ENCODE measurements at places on chromosomes 5 and 9.

GRCh38 chr9:114370968-114371320 is 16.8 kb downstream of the AKNA start:
- DNase-seq = no peak

DNA sequence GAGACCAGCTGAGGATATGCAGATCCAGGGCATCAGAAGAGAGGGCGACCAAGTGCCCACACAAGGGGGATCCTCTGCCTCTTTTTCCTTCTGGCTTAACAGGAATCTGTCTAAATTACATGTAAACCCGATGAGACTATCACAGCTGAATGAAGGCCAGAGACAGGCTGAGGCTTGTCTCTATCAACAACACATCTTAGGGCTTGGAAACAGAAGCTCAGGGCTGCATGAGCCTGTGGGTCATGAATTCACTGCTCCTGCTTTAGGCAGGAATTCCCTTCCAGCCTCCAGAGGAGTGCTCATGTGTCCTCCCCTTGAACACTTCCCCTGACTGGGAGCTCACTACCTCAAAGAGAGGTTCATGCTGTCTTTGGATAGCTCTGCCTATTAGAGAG is 106.1 kb upstream of the PHYKPL start:
- no peak for DNase-seq

- no peak for DNase-seq
These were observed 25.6 kb downstream of the RRAGA start for GRCh38 chr9:19074836-19075235.

DNA sequence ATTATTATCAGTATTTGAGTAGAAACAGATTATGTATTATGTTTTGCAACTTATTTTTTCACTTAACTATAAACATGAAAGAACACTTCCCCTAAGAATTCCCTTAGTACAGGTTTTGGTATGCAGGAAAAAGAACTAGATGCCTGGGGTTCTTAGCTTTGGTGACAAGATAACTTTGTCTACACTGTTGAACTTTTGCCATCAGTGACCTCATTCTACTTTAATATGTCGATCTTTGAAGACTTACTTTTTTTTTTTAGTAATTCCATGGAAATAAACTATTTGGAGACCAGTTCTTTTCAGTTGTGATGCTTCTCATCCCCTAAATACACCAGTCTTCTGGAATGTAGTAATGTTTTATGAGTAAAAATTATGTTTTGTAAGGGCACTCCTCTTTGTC is 34.3 kb downstream of the ZNF462 start:
- no peak for DNase-seq

DNA sequence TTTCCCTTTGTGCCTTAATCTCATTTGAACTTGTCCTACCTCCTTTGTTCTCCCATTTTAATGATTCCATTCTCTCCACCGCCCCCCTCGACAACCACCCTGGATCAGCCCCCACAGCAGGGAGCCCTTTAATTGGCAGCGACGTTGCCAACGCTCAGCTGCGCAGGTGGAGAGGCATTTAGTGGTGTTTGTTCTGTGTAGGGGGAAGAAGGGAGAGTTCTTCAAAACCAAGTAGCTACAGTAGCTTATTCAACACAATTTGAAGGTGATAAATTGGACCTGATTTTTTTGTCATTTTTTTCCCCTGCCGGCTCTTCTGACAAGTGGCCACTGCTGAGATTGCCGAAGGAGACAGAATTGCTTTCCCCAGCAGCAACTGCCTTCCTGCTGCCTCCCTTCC is 499.1 kb downstream of the CDK5RAP2 start:
- no peak for DNase-seq

DNA sequence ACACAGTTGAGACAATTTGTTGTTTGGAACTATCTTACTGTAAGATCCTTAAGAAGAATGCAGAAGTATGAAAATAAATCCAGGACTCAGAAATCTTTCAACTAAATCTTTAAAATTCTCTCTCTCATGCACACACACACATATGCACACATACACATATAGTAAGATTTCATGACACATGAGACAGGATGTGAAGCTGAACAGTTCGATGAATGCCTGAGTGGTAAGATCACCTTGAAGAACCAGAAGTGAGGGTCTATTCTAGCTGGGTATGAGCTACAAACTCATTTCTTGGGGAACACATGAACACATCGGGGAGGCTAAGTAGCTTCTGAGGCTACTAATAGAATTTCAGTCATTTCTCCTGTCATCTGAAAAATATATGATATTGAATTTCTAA is 153.6 kb downstream of the TMC1 start:
- no peak for DNase-seq

DNA sequence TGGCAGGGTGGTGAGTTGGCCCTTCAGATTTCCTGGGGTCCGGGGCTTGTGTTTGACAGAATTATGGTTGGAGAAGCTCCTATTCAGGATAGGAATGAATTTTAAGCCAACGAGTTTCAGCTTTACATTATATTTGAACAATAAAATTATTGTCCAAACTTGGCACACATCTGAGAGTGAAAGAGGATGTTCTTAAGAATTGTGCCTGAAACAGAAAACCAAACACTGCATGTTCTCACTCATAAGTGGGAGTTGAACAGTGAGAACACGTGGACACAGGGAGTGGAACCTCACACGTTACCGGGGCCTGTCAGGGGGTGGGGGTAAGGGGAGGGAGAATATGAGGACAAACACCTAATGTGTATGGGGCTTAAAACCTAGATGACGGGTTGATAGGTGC is 111.8 kb upstream of the ACTBL2 start:
- no peak for DNase-seq

DNA sequence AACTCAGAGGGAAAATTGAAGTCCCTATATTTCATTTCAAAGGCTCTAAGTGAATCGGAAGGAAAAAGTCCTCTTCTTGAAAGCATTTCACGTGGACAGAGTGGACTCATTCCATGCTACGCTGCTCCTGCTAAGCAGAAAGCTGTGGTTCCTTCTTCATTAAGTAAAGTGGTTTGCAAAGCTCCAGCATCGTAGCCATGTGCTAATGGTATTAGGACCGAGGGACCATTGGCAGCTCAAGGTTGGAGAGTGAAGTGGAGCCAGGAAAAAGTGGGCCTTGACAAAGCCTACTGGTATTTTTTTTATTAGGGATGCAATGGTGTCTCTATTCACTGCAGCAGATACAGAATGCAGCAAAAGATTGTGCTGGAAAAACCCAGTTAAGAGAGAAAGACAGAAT is 16.4 kb upstream of the SEMA4D start:
- no peak for DNase-seq

DNA sequence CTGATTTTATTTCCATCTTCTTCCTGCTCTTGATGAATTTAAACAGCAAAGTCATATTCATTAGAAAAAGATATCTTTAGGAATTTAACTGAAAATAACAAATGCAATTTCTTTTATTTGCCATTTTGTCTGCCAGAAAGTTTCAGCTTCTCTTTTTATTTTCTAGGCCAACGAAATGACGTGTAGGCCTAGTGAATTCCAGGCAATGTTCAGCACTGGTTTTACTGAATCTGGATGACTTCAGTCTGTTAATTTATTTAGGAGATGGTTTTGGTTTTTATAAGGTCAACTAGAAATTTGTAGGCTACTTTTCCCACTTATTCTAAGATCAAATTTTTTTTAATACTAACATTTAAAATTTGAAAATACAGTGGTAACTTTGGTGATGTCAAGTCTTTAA is 129.1 kb upstream of the VCAN start:
- no peak for DNase-seq

GRCh38 chr5:103254921-103255320 is 3.6 kb upstream of the MACIR start:
- DNase-seq = no peak

Data from activated T-helper 9 cell treated with anti-CD3 and anti-CD28 coated beads, Interleukin-2, amount 50 U/mL, for 16 hours (primary cell).